ENCODE measurements at places on chromosomes 16 and 17.
A peak's percentile ranks its signal among the peaks of the same experiment; 100 is the strongest.

DNA sequence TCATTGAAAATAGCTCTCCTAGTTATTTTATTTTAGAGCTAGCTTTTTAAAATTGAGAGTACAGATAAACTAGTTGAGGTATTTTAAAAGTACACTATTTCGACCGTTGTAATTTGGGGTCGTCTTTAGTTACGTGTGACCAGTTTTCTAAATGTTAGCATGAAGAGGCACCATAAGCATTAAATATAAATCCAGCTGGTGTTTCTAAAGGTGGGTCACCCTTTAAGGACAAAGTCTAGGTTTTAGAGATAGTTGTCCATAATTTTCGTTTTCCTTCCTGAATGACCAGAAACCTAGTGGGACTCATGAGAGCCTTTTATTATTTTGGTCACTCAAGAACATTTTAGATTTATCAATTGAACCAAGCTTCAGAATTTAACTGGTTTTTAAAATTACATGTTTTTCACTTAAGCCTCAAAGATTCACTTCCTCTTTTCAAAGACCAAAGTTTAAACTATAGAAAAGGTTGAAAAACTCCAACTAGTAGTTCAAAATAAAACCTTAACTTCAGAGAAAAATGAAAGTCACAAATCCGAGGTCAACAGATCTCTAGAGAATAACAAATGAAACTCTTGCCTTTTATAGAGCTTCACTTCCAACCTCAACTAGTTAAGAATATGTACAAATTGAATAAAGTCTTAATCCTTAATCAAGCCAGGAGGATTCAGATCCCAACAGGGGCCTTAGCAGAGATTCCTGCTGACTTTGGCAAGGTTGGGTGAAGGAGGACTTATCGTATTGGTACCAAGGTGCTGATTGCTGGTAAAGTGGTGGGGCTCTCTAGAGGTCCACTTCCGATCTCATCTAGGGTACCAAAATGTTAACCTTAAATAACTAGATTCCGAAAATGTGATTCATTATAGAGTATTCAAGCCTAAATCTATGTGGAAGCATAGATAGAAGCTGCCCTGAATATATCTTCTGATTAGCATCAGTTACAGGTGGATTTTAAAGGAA, 32.5 kb downstream of the PHKB start:
- DNase-seq: no peak

DNA sequence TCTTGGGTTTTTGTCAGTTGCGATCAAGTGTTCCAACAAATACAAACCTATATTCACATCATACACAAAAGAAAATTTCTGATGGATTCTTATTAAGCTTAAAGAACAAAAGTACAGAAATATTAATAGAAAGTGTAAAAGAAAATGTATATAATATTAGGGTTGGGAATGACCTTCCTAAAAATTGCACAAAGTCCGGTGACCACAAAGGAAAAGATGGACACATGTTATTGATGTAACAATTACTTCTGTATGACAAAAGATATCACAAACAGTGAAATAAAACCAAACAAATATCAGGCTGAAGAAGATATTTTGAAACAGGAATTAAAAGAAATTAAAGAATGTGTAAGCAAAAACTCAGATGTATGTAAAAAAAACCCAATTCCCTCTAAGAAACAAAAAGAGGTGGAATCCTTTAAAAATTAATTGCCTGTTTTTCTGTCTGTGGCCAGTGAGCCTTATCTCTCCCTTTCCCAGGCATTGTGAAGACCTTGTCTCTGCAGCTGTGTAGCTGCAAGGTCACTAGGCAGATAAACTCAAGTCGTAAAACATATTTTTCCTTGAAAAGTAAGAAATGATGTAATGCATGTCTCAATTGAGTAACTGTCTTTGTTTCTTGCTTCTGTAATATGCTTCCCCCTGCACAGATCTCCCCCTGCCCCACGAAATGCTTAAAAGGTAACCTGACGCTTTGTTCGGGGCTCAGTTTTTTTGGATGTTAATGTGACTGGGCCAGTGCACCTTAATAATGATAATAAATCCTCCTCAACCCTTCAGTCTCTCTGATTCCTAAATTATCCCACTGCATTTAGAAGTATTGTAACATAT, 2.8 kb downstream of the ST6GALNAC1 start:
- DNase-seq: no peak

GRCh38 chr16:85028685-85029407, 1.3 kb downstream of the KIAA0513 start:
- peak; percentile 51 for DNase-seq

- DNase-seq: no peak
Measured at GRCh38 chr16:15604460-15605440, 38.2 kb downstream of the MARF1 start.

DNA sequence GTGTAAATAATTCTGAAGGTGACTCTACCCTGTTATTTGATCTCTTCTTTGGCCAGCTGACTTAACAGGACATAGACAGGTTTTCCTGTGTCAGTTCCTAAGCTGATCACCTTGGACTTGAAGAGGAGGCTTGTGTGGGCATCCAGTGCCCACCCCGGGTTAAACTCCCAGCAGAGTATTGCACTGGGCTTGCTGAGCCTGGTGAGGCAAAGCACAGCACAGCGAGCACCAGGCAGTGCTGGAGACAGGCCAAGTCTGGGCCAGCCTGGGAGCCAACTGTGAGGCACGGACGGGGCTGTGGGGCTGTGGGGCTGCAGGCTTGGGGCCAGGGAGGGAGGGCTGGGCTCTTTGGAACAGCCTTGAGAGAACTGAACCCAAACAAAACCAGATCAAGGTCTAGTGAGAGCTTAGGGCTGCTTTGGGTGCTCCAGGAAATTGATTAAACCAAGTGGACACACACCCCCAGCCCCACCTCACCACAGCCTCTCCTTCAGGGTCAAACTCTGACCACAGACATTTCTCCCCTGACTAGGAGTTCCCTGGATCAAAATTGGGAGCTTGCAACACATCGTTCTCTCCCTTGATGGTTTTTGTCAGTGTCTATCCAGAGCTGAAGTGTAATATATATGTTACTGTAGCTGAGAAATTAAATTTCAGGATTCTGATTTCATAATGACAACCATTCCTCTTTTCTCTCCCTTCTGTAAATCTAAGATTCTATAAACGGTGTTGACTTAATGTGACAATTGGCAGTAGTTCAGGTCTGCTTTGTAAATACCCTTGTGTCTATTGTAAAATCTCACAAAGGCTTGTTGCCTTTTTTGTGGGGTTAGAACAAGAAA, 5.1 kb downstream of the STH start:
- DNase-seq: peak; percentile 27

DNA sequence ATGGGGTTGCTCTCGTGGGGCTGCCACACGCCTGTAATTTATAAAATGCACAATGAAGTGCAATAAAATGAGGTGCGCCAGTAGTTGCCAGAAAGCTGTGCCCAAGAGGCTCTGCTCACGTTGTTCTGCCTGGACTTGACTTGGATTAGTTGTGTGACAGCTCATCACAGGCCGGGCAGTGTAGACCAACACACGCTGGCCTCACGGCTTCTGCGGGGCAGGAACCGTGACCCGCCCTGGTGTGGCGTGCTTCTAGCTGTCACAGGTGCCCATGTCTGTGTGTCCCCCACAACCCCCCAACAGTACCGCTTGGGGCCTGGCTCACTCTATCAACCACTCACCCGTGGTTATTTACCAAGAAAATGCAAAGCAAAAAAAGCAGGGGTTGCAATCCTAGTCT, 112.2 kb upstream of the ZNF750 start:
- DNase-seq: no peak

GRCh38 chr17:69357701-69358100, 30.8 kb upstream of the ABCA5 start:
- no peak for DNase-seq

DNA sequence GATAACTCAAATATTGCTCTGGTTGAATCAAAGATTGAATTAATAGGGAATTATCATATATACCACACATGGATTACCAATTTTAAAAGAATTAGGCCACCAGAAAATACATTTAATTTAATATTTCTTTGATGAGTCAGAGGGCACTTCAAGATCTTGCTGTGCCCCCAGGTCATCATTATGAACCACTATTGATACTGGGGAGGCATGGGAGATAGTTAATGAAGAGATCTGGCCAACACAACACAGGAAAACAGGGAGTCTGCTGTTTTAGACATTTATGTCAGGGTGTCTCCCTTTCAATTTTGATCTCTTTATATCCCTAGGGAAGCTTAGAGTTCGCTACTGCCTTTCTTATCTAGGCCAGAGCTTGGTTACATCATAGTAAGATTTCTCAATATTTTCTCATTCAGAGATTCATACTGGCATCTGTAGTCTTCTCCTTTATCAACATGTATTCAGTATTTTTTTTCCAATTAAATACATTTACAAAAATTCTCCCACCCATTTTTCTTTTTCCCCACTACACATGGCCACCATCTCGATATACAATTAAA, 158.3 kb upstream of the ZFHX3 start:
- DNase-seq: no peak

DNA sequence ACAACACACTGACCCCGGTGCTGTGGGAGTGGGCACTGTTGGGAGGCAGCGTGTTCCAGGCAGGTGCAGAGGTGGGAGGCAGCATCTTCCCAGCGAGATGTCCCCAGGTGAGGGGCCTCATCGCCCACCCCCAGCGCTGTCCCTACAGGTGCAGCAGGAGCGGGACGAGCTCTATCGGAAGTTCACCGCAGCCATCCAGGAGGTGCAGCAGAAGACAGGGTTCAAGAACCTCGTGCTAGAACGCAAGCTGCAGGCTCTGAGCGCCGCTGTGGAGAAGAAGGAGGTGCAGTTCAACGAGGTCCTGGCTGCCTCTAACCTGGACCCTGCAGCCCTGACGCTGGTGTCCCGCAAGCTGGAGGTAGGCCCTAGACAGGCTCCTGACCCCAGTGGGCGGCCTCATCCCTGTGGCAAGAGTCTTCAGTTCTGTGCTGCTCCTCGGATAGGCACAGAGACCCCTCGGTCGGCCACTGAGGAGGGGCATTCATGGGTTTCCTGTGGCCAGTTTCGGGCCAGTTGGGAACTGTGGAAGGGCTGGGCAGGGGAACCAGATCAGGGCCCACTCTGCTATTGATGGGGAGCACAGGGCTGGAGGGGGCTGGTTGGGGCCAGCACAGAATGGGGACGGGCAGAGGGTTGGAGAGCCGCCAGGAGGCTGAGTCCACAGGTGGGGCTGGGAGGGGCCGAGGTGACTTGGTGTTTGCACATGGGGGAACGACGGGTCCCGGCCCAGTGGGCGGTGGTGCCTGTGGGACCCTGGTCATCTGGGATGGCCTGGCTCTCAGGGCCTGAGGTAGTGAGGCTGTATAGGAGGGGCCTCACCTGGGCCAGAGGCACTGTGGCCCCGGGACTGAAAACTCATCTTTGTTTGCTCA, 21.1 kb upstream of the DBNDD1 start:
- DNase-seq: no peak

GRCh38 chr16:57843400-57843799, 41.1 kb upstream of the KIFC3 start:
- no peak for DNase-seq

- DNase-seq: no peak
Measured at GRCh38 chr16:75250809-75251279, 580 bp downstream of the BCAR1 start.

GRCh38 chr16:80599466-80599865, 58.7 kb downstream of the DYNLRB2 start:
- DNase-seq: no peak

DNA sequence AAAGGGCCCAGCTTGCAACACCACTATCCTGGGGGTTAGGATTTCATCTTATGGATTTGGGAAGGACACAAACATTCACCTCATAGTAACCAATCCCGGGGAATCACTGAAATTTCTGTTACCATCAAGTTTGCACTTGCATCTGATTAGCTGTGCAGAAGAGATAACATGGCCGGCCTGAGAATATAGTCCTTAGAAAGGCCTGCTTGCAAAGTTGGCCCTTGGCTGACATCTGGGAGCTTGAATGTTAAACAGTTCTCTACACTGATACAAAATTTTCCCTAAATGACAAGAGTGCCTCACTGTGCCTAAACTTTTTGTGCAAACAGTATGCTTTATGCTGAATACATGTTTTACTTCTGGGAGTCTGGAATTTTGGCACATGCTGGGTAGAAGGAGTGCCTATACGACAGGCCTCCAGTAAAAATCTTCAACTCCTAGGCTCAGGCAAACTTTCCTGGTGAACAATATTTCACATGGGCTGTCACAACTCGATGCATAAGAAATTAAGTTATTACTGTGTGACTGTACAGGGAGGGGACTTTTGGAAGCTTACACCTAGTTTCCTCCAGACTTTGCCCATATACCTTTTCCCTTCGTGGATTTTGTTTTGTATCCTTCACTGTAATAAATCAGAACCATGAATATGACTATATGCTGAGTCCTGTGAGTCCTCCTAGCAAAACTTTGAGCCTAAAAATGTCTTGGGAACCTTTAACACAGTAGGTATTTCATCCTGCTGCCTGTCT, 31.3 kb downstream of the TBC1D3B start:
- no peak for DNase-seq

DNA sequence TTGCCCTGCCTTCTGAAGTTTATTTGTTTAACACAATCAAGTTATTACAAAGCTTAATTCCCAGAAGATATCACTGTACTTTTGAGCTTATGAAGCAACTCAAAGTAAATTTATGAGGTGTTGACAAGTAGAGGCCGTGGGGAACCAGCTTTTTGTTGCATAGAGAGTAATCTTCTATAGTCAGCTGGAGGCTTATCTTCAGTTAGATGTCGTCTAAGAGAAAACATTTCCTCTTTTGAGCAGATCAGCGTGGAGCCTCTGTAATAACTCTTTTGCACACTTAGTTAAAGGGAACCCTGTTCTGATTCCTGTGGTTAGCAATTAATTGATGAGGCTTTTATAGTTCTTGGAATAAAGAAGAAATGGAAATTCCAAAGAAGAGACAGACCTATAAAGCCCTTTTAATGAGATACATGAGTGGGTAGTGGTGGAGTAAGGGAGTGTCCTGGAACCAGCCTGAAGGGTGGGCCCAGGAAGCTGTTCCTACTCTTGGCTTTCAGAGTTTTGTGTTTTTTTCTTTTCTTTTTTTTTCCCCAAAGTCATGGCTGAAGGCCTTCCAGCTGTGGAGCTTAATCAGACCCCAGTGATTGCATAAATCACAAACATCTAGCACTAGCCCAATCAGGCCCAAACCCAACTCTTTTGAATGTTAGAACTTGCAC, 28.9 kb upstream of the MAP3K14 start:
- DNase-seq: peak; percentile 82

GRCh38 chr17:279776-280175, 72.8 kb downstream of the RPH3AL start:
- DNase-seq: no peak

DNA sequence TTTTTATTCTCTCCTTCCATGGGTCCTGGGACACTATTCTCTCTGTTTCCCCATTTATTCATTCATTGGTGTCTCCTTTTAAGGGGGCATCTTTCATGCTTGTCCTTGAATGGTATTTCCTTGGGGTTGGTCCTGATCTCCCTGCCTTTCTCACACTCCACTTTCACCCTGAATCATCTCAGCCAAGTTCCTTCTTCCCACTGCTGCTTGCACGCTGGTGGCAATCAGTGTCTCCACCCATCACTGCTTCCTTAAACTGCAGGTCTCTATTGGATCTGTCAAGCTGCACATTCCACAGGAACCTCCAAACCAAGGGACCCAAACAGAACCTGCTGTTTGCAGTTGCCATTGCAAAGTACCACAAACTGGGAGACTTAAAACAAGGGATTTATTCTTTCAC, 89.3 kb upstream of the SDK2 start:
- no peak for DNase-seq
